Stimulated activated CD8-positive, alpha-beta memory T cell treated with anti-CD3 and anti-CD28 coated beads, Interleukin-15, amount 100 ng/mL, for 24 hours (primary cell): ENCODE measurements at places on chromosomes 2 and 18.

DNA sequence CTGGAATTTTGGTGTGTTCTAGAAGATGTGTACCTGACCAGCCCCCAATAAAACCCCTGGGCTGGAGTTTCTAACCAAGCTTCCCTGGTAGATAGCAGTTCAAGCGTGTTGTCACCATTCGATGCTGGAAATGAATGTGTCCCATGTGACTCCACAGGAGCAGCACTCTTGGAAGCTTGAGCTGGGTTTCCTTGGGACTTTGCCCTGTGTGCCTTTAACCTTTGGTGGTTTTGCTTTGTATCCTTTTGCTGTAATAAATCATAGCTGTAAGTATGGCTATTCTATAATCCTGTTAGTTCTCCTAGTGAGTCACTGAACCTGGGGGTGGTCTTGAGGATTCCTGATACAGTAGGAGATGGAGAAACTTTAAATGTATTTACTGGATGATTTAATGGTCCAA, 65.2 kb downstream of the KLHL14 start:
- no peak for DNase-seq

DNA sequence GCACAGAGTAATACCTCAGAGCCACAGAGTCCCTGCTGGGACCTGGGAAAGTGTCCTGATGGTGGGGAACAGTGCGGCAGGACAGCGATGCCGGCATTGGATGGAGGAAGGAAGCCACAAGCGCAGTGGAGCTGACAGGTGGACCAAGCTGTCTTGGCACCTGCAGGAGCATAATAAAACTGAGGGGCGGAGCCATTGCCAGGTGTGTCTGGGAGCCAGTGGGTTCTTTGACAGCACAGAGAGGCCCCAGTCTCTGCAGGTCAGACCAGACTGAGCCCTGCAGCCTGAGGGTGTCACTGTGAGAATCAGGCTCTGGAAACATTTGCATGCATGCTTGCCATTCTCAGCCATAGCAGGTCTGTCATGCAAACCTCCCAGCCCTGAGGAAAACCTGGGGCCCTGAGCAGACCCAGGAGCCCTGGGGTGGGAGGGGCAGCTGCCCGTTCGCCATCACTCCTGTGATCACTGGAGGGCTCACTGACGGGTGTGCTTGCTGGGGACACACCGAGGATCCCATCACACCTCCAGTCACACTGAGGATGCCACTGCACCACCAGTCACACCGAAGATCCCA, 210.5 kb upstream of the HDAC4 start:
- DNase-seq: no peak

GRCh38 chr2:3204031-3204821, 173.4 kb downstream of the EIPR1 start:
- DNase-seq: no peak

GRCh38 chr2:181290182-181290581, 167.0 kb upstream of the ITGA4 start:
- no peak for DNase-seq

DNA sequence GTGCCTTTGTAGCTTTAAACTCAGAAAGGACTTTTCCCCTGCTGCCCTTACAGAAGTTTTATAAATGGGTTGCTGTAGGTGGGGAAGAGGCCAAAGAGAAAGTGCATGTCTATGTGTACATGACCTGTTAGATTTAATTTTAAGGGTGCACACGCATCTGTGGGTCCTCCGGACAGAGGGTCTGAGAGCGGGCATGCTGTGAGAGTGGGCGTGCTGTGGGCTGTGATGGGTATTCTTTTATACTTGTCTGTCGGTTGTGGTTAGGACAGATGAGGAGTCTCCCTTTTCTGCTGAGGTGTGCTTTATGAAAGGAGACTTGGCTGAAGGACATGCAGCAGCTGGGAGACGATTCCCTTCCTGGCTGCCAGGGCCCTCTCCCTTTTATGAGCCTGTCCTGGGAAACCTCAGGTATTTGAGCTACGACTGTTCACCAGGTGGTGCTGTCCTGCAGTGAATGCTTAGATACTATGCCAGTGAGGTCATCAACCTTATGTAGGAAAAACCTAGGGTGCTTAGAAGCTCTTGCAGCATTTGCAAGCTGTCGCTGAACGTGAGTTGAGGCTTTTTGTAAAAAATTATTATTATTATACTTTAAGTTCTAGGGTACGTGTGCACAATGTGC, 67.5 kb downstream of the TANC1 start:
- DNase-seq: no peak

- DNase-seq: no peak
Observed at GRCh38 chr2:134240061-134240460, 13.8 kb upstream of the MGAT5 start.

DNA sequence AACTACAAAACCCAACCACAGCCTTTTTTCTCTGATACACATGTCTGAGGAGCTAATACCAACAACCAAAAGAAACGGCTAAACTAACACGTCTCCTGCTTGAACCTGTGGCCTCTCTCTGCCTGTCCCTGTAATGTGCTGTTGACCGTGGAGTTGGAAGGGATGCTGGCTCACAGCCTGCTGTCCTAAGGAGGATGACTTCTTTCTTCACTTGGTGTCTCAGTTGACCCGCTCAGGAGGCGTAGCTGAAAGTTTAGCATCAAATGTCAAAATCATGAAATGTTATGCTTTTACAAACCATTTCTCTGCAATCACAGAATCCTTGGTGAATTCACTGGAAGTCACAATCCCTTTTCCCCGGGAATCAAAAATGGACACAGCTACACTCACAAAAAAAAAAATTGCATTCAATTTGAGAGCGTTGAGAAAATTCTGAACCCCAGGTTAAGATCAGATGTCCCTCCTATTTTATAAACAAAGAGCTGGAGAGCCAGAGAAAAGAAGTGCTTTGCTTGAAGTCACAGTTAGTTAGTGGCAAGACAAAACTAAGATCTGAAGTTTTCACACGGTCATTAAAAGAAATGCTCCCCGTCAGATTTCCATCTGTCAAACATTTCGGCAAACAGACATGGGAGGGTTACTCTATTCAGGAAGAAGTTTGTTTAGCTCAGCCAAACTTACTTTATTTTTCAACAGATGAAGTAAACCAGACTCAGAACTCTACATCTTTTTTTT, 74.3 kb downstream of the IRS1 start:
- no peak for DNase-seq

DNA sequence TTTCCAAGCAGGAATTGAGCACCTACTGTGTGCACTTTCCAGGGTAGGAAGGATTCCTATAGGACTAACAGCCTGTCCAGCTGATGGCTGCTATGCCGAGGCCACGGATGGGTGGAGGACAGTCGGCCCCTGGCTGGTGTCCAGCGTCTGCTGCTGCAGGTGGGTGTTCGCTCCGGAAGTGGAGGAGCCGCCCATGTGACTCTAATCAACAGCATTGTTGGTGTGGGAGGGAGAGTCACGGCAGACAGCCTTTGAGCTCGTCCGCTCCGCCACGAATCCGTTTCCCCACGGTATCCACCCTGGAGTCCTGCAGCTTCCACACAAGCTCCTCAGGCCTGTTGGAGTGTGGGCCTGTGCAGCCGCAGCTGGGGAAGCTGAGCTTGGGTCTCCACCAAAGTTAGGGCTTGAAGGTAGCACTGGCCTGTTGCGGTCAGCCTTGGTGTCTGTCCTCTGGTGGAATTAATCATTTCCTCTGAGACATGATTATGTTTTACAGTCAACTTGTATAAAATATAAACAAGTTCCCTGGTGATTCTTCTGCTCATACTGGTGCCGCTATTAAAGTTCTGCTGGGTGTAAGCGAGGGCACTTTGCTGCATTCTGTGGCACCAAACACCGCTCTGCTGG, 185.9 kb upstream of the TPO start:
- DNase-seq: no peak

GRCh38 chr2:101418460-101419095, 31.3 kb upstream of the CREG2 start:
- no peak for DNase-seq

DNA sequence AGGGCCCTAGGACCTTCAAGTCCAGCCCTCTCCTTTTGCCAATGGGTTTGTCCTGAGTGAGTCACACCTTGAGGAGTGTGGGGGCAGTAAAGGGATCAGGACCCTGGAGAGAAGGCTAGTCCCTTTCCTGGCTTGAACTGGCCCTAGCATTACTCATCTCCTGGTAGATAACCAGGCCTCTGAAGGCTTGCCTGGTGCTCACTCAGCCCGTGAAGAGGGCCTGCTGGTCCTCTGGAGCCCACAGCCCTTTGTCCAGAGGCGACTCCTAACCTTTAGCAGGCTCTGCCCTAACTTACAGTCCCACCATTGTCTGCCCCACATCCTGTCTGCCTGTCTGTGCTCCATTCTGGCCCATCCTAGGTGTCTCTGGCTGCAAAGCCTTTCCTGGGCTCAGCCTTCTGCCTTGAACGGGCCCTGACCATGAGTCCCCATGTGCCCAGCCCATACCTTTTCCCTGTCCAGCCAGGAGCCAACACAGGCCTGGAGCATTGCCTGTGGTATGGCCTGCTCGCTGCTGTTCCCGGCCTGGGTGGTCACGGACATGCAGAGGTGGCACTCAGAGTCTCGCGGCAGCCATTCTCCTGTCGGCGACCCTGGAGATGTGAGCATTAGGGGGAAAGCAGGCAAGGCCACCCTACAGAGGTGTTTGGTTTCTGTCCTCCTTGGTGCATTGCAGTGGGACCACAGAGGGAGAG, 5.0 kb downstream of the SFTPB start:
- DNase-seq: no peak

GRCh38 chr18:22695674-22696073, 237.5 kb upstream of the RBBP8 start:
- DNase-seq: no peak

DNA sequence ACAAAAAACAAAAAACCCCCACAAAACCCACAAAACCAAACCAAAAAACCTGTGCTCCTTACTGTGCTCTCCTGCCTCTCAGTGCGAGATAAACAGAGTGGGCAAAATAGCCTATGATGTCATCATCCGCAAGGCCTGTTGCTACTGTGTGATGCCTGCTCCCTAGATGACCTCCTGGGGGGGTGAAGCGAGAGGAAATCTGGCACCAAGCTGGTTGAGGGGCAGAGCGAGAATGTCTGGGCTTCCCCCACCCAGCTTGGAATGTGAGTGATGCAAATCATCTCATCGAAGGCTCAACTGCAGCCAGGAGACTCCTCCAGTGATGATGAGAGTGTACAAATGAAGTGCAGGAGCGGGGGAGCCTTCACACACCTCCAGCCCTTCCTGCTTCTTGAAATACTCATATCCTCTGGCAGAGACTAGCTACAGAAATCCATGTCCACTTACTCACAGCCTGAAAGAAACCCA, 57.7 kb upstream of the MAP4K3 start:
- no peak for DNase-seq

- DNase-seq: no peak
Observed at GRCh38 chr2:55430211-55430975, 10.7 kb upstream of the CCDC88A start.

- no peak for DNase-seq
Observed at GRCh38 chr2:38892819-38893218, 3.1 kb downstream of the ARHGEF33 start.

DNA sequence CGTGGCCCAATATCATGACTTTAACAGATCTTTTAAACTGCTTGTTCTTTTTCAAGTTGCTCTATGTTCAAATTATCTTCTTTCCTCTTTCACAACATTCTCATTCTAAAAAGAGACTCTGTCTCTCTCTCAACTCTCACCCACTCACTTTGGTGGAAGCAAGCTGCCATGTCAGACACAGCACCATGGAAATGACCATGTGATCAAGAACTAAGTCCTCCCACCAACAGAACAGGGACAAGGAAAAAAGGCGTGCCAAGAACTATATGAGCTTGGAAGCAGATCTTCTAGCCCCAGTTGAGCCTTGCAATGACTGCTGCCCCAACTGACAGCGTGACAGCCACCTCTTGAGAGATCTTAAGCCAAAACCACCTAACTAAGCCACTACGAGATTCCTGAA, 23.9 kb downstream of the BAZ2B start:
- DNase-seq: no peak

DNA sequence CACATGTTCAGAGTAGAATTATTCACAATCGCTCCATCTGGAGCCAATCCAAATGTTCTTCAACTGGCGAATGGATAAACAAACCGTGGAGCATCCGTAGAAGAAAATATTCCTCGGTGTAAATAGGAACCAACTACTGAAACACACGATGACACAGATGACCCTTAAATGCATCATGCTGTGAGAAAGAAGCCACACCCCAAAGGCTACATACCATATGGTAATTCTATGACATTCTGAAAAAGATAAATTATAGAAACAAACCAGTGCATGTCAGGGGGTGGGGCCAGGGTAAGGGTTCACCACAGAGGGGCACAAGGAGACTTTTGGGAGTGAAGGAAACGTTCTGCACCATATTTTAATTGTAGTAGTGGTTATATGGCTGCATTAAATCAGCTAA, 312.2 kb upstream of the SMIM21 start:
- DNase-seq: no peak

DNA sequence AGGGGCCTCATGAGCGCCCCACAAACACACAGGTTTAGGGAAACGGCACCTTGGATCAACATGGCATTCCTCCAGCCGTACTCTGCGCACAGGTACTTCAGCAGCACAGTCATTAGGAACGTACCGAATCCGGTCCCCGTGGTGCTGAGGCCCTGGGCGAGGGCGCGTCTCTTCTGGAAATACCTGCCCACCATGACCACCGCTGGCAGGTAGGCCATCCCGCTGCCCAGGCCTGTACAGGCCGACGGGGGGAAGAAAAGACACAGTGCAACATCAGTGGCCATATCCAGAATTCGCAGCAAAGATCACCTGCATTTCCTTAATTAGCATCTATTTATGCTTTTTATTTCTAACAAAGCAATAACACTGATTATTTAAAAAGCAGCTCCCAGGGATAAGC, 22.2 kb downstream of the SLC16A14 start:
- no peak for DNase-seq

DNA sequence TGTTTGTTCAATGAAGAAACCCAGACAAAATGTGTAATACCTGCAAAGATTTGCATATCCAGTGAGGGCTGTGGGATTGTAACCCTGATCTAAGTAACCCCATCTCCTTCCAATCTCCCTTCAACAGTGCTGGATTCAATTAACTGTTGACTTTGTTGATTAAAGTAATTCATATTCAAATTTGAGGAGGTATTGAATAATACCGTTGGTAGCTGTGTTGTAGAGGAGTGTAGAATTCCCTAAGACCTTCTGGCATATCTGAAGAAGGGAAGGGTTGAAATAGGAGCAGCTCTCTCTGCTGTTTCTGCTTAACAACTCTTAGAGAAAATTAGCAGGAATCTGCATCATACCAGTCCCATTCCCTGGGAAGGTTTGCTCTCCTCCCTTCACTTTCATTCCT, 28.2 kb downstream of the MAIP1 start:
- no peak for DNase-seq

GRCh38 chr2:86023366-86023712, 82.3 kb downstream of the POLR1A start:
- no peak for DNase-seq

DNA sequence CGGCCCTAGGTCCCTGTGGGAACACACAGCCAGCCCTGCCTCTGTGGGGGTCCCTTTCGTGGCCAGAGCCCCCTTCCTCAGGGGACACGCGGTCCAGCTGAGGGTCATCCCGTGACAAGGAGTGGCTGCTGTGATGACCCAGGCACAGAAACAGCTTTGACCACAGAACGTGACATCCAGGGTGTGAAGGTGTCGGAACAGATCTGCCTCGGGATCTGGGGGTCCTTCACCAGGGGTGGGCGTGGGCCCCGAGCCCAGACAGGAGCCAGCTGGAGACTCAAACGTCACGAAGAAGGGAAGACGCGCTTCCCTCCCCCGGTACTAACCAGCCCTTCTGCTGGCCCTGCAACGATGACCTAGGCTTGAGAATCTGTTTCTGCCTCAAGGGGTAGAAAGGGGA, 75.9 kb downstream of the NFATC1 start:
- DNase-seq: no peak
